Activated CD8-positive, alpha-beta memory T cell treated with anti-CD3 and anti-CD28 coated beads, Interleukin-2, amount 50 U/mL, for 4 hours (primary cell): ENCODE measurements at places on chromosomes 2 and 18.

- no peak for DNase-seq
Measured at GRCh38 chr2:106830191-106830590, 55.8 kb downstream of the ST6GAL2 start.

- DNase-seq: no peak
Measured at GRCh38 chr18:32093523-32093922, 1.8 kb downstream of the RNF138 start.

GRCh38 chr2:208097801-208098200 lies 26.5 kb downstream of the CRYGD start:
- DNase-seq: no peak

- DNase-seq: no peak
Measured at GRCh38 chr2:233814056-233814835, 36.1 kb downstream of the MROH2A start.

DNA sequence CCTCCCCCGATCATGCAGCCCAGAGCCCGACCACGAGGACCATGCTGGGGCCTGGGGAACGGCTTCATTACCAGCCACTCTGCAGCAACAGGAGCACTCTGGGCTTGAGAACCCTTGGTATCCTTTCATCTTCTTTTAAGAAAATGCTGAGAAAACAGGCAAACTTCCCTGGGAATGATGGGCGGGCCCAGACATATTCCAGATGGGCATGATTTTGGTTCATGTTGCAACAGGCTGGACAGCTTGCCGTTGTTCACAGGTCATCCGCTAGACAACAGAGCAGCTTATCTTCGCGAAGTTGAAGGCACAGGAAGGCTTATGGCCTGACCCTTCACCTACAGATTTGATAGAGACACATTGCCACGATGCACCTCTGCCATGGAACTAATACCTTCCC lies 121.0 kb downstream of the KLHL29 start:
- no peak for DNase-seq

DNA sequence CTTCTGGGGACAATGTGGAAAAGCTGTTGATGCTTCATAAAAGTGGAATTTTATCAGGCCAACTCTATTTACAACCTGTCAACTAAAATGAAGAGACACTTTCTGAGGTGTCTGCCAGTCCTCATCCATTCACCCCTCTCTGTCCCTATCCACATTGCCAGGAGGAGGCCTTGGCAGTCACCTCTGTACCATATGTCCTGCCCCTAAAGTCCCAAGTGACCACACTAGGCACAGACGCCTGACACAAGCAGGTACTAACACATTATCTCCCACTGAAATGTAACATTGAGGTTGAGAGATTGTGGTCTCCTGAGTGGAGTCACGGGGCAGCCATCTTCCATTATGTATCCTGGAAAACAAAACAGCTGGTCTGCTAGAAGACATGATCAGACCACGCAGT lies 71.4 kb downstream of the OSBPL1A start:
- DNase-seq: no peak

DNA sequence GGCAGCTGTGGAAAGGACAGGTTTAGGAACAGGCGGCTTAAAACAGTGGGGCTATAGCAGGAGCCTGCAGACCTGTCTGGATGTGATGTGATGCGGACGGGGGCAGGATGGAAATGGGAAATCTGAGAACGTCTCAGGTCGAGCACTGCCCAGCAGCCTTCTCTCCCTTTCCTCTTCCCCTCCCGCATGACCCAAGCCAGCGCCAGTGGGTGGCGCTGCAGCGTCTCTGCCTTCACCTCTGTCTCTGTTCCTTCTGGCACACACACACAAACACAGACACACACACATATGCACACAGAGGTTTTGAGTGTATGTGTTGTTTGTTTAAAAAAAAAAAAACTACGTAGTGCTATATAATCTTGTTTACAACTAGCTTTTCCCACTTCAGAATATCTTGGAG lies 82.0 kb upstream of the SLC66A3 start:
- no peak for DNase-seq

DNA sequence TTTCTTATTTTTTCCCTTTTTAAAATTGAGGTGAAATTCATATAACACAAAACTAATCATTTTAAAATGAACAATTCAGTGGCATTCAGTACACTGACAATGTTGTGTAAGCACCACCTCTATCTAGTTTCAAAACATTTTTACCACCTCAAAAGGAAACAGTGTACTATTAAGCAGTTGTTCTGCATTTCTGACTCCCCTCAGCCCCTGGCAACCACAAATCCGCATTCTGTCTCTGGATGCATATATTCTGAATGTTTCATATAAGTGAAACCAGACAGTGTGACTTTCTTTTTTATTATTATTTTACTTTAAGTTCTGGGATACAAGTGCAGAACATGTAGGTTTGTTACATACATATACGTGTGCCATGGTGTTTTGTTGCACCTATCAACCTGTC lies 19.2 kb upstream of the TANK start:
- DNase-seq: no peak
